HuH-7 (cell line): ENCODE measurements at places on chromosomes 5 and 9.

DNA sequence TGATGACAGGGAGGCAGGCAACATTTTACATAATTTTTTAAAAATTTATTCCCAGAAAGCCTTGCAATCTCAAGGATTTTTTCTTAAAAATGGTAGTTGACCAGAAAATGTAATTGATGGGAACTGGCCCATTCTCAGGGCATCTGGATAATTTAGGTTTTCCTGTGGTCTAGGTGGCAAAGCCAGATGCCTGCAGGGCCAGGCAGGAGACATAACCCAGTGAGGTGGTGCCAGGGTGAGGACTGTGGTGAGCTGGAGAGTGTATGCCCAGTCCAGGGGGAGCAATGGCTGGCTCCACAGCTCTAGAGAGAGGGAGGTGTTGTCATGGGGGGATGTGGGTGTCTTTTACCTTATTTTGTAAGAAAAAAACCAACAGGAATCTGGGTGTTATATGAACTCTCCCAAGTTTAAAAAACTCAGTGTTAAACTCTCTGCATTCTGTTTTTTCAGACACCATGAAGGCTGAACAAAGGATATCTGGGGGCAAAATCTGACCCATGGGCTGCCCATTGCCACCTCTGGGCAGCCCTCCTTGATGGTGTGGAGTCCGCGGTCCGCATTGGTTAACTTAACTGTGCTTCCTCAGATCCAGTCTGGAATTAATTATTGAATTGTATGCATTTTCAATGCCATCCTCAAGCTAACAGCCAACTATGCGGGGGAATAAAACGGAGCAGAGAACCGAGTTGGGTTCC lies 43.9 kb downstream of the BOD1 start:
- no peak for DNase-seq

- no peak for DNase-seq
These were observed 390.3 kb upstream of the MEF2C start for GRCh38 chr5:89273289-89273688.

DNA sequence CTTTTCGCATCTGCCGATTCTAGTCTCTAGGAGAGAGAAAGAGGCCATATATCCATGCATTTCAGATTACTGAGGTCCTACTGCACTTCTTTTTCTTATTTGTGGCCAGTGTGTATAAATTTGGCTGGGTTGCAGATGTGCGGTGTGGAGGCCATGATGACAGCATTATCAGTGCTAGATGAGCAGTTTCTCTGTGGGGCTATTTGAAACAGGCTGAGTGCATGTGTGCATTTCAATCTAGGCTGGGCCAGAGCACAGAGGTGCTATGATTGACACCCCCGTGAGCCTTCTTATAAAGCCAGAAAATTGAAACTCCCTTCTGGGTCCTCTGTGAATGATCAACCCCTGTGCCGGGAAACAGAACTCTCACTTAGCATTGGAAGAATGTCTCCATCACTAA lies 70.0 kb downstream of the TMEM252 start:
- no peak for DNase-seq

DNA sequence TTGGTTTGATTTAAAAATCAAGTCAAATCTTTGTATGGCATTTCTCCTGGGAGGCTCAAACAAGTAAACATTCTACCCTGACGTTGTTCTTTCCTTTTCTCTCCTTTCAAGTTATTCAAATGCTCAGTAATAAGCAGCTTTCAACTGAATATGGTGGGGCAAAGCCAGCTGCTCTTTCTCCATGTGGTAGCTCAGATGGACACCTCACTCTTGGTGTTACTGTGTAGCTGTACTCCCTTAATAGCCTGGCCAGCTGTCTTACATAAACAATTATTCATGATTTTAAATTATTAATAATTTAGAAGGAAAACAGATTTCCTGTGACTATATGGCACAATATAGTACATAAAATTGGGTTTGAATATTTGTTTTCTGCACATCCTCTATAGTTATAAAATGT lies 165.2 kb downstream of the PDE4D start:
- DNase-seq, result no peak
